ENCODE measurements at places on chromosomes 2 and 18.

GRCh38 chr2:215736653-215737290 is 276.6 kb downstream of the MREG start:
- no peak for DNase-seq

GRCh38 chr2:45412754-45413379 is 198.2 kb downstream of the SRBD1 start:
- no peak for DNase-seq

- DNase-seq = no peak
These were observed 21.5 kb upstream of the NABP1 start for GRCh38 chr2:191656391-191656790.

DNA sequence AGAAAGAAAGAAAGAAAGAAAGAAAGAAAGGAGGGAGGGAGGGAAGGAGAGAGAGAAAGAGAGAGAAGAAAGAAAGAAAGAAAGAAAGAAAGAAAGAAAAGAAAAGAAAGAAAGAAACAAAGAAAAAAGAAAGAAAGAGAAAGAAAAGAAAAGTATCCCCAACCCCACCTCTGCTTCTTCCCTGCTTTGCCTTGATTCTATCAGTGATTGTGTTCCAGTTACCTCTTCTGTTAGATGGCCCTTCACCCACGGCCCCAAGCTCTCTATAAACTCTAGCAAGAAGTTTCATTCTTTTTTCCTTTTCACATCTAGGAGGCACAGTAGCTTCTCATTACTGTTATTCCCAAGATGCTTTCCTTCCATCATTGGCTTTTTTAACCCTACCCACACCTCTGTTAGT is 1097.5 kb upstream of the ZEB2 start:
- no peak for DNase-seq

DNA sequence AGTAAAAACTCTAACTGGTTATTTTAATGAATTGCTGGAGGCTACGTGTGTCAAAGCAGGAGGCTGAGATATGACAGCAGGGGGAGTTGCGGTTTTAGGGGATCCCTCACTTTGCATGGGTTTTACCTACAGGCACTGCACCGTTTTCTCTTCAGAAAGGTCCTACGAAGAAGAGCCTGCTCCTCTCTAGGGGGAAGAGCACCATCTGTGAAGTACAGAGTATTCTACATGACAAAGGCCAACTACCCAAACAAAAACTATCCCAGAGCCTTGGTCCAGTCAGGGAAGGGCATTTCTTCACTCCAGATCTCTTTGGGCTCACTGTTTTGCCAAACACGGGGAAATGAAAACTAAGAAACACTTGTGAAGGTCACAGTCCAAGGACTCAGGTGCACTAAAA is 696.7 kb upstream of the SOX11 start:
- DNase-seq = no peak

GRCh38 chr2:64692401-64692800 is 38.7 kb upstream of the SERTAD2 start:
- DNase-seq = no peak

DNA sequence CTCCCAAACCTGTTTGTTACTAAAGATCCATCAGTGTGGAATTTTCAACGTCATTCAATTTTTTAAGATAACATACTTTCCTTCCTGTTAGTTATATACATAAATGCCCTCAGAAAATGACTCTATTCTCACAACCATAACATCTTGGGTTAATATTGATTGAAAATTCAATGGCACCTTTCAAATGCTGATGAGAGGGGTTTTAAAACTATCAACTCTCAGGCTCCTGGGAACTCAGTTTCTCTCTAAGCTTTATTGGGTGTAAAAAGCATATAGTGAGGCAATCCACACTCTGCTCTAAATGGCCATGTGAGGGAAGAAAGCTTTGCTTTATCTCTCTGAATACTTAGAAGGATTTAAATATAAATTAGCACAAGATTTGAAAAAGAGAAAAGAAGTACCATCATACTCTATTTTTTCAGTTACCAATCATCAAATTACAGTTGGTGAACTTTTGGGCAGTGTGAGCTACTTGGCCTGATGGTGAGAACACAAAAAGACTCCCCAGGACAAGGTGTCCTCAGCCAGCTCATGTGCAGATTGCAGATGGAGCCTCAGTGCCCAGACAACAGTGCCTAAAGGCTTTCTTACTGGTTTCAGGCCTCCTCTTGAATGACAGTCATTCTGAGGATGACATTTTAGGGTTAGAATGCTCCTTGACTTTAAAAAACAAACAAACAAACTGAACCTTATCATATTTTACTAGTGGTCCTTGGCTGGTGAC is 24.6 kb upstream of the CERS6 start:
- no peak for DNase-seq

GRCh38 chr18:26504831-26505230 is 43.5 kb downstream of the KCTD1 start:
- DNase-seq = no peak

- DNase-seq = no peak
These were observed 6.6 kb upstream of the PCBP1 start for GRCh38 chr2:70080610-70081200.

DNA sequence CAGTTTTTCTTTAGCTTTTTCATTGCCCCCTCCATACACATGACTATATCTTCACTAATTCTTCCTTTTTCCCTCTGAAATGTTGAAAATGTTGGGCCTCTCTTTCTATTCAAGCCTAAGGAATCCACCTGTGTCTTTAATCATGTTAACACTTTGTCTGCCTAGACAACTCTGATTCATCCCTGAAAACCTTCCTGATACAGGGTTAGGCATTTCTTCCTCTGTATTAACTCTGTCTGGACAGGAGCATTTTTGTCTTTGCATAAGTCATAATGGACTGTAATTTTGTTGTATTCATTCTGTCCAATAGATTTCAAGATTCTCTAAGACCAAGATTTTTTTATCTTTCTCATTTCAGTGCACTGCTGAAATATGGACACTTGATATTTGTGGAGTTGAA is 297.3 kb downstream of the IKZF2 start:
- DNase-seq = no peak

- no peak for DNase-seq
These were observed 14.5 kb upstream of the TTR start for GRCh38 chr18:31577195-31577594.

GRCh38 chr2:14861181-14861580 is 228.7 kb downstream of the LRATD1 start:
- DNase-seq = no peak

- DNase-seq = no peak
These were observed 85.5 kb downstream of the ORC4 start for GRCh38 chr2:147934881-147935620.

DNA sequence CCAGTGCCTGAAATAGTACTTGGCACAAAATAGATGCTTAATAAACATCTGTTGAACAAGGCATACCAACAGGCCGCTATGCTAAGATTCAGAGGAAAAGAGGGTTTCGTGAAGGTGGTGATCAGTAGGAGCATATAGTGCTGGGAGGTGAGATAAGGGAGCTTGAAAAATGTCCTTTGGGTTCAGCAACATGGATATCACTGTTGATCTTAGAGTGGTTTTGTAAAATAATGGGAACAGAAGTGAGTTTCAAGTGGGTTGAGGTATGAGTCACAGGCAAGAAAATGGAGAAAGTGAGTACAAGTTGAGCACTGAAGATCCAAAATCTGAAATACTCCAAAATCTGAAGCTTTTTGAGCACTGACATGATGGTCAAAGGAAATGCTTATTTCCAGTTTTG is 4.4 kb downstream of the CENPO start:
- DNase-seq = no peak

DNA sequence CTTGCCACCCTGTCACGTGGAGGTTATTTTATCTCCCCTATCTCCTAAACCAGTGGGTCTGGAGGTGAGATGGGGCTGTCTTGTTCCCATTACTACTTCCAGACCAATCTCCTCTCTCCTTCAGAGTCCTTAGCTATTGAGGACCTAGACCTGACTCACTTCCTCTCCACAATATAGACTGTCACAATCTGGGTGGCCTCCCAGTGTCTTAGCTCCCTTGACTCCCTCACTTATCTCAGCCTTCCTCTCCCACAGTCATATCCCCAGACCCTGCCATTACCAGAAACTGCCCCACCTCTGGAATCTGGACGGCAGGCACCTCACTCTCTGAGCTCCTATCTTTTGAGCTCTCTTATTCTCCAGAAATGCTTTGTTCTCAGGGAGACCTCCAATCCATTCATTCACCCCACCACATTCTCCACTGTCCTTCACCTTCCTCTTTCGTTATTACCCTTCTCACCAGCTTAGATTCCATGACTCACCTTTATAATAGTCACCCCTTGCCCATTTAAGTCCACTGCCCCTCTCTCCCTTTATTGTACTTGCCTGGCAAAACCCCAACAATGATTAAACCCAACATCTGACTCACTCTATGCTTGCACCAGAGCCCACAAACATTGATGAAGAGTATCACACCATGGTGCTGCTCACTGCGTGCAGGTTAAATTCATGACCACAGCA is 23.3 kb upstream of the SIX3 start:
- DNase-seq = no peak

GRCh38 chr18:71327850-71328249 is 1039.0 kb downstream of the SOCS6 start:
- no peak for DNase-seq

- DNase-seq = no peak
These were observed 1.8 kb downstream of the OXER1 start for GRCh38 chr2:42762155-42762554.

DNA sequence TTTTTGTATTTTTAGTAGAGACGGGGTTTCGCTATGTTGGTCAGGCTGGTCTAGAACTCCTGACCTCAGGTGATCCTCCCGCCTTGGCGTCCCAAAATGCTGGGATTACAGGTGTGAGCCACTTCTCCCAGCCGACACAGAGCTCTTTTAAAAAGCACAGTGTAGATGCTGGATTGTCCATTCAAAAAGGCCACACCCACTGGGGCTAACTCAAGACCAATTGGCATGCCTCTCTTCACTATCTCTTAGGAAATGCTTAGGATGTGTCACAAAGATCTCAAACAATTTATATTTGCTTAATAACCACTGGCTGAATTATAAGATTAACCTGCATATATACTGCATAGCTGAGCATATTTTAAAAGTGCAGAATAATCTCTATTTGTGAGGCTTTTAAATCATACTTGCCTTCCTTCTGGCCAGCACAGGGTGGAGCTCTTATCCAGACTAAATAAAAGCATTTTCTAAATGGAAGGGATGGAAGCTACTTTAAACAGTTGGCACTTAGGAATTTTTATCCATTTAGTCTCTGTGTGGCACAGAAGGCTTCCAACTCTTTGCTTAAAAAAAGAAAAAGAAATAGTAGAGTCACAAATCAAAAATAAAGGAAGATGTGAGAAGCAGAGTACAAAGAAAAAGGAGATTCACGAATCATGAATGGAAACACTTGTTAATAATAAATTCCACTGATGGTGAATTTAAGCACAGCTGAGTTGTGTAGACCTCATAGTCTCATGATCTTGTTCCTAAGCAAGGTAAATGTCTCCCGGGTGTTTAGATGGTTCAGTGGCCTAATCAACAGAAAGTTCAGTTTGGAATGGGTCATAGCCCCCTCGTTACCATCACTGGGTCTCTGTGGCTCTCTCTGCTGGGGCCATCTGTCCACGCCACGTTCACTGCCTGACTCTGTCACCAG is 22.4 kb downstream of the CRYGD start:
- no peak for DNase-seq

- DNase-seq = no peak
These were observed 10.8 kb downstream of the PROM2 start for GRCh38 chr2:95284886-95285541.

GRCh38 chr2:145221032-145221431 is 701.1 kb upstream of the ZEB2 start:
- peak; percentile 53 for DNase-seq

- DNase-seq = no peak
These were observed 233.2 kb downstream of the SLC8A1 start for GRCh38 chr2:40218679-40219078.

- no peak for DNase-seq
These were observed 60.8 kb downstream of the KYNU start for GRCh38 chr2:142938240-142938639.

DNA sequence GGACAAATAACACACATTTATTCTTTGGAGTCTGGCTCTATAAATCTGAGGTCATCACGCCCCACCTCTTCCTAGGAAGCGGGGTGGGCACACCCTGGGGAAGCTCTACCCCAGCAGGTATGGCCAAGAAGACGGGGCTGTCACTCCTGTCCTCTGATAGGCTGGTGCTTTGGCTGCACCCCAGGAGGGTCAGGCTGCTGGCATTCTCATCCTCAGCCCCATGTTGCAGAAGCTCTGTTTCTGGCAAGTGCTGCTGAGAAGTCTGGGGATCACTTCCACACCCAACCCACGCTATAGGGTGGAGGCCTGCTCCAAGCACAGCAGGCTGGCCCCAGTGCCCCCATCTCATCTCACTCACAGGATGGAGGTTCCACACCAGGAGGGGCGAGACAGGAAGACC is 17.6 kb downstream of the ARHGEF4 start:
- no peak for DNase-seq

- no peak for DNase-seq
These were observed 20.2 kb downstream of the PRKAG3 start for GRCh38 chr2:218811382-218811781.

- DNase-seq = no peak
These were observed 22.6 kb downstream of the ST6GAL2 start for GRCh38 chr2:106863387-106863786.

DNA sequence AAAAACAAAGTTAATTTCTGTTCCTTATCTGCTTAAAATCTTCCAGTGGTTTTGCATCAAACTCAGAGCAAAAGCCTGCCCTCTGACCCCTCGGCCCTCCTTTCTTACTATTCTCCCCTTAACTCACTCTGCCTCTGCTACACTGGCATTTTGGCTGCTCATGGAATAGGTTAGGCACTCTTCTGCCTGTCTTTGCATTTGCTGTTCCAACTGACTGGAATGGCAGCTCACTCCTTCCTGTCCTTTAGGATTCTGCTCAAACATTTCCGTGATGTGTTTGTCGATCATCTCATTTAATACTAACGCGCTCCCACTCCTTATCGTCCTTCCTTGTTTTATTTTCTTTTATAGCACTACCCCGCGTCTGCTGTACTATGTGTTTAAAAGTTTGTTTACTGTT is 815 bp downstream of the CEBPZ start:
- DNase-seq = no peak

- DNase-seq = no peak
These were observed 19.4 kb upstream of the PAX3 start for GRCh38 chr2:222318026-222318711.

GRCh38 chr2:133792223-133792622 is 224.0 kb upstream of the NCKAP5 start:
- DNase-seq = no peak

DNA sequence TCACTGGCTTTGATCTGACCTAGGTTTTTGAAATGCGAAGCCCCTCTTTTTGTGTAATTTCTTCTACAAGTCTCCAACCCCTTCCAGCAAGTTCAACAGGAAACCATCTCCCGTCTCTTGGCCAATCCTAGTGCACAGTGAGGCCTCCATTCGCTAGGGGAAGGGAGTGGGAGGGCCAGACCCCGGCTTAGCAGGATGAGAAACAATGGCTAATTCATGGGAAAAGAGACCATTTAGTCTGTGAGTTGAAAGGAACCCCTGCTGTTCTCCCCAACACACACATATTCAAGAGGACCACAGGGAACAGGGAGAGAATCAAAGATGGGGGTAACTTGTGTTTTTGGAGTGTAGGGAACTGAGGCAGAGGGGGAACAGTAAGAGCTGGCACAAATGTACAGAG is 83.0 kb downstream of the RTN4 start:
- no peak for DNase-seq

All from CMK (cell line).